Astrocyte of the cerebellum (primary cell): ENCODE measurements at places on chromosomes 4 and X.
A peak's percentile ranks its signal among the peaks of the same experiment; 100 is the strongest.

- no peak for DNase-seq
These were observed 19.3 kb downstream of the SEL1L3 start for GRCh38 chr4:25843340-25844097.

GRCh38 chr4:5460106-5460801, 248.1 kb downstream of the EVC2 start:
- no peak for DNase-seq

GRCh38 chrX:97310373-97310772, 426.7 kb downstream of the RPA4 start:
- peak; percentile 19 for DNase-seq

- no peak for DNase-seq
These were observed 65.4 kb upstream of the ENPP6 start for GRCh38 chr4:184282895-184283654.

DNA sequence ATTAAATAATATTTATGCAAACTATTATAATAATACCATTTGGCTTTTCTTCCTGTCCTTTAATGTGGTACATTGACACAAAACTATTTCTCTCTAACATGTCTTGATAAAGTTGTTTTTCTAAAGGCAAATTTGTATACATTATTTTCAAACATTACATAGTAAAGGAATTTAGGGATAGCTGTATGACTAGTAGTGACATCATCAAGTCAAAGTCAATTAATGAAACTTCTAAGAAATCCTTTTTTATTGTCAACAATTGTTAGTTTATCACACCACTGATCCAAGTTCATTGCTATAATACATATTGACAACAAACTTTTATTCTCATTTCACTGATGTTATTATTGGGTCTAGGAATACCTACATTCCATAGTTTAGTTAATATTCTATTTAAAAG, 68.4 kb downstream of the TBCK start:
- no peak for DNase-seq

GRCh38 chrX:39726771-39727170, 371.0 kb downstream of the BCOR start:
- DNase-seq = no peak

- no peak for DNase-seq
These were observed at the start of gene MAGEC2 for GRCh38 chrX:142204522-142205433. TSS of gene MAGEC2 (minus strand) at chrX:142205290. CDS start at chrX:142203987, 1,303 bp downstream.
